ENCODE measurements at places on chromosomes 12 and 14.

- DNase-seq: no peak
Measured at GRCh38 chr12:131011165-131012079, 57.7 kb downstream of the ADGRD1 start.

DNA sequence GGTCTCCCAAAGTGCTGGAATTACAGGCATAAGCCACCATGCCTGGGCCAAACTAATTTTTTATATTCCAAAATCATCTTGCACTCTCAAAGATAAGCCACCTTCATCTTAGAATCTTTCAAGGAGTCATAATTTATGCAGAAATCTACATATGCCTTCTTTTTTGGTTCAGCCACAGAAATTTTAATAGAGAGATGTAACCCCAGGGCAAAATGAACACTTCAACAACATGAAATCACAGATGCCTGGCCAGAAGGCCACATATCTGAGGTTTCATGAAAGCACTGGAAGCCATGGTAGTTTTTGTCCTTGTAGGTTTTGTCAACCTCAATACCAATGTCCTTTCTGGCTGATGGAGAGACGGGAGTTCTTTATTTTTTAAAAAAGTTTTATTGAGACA, 9.8 kb downstream of the SUPT16H start:
- DNase-seq: no peak

GRCh38 chr14:71728386-71728785, 203.8 kb upstream of the RGS6 start:
- no peak for DNase-seq

DNA sequence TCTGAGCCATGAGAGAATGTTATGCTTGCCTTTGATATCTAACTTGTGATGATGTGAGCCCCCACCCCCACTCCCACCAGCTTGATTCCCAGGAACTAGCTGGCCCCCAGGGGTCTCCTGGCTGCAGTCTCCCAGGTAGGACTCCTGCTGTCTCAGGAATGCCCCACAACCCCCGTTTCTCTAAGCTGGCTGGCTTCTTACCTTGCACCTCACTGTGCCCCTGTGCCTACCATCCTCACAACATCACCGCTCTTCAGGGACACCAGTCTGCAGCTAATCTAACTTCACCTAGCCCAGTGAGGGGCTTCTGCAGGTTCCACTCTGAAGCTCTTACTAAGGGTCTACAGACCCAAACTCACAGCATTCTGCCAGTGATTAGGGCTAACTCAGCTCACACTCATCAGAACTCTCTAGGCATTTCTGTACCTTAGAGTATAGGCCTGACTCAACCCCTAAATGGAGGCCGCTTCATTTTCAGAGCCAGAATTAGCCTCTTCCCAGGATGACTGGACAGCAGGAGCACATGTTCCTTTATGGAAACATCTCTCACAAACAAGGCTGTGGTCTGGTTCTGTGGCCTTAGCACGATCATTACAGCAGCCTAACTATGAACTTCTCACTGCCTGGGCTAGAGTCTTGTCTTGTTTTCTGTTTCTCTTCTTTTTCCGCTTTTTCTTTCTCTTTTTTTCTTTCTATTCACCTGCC, 72.8 kb upstream of the IFNG-AS1 start:
- no peak for DNase-seq

DNA sequence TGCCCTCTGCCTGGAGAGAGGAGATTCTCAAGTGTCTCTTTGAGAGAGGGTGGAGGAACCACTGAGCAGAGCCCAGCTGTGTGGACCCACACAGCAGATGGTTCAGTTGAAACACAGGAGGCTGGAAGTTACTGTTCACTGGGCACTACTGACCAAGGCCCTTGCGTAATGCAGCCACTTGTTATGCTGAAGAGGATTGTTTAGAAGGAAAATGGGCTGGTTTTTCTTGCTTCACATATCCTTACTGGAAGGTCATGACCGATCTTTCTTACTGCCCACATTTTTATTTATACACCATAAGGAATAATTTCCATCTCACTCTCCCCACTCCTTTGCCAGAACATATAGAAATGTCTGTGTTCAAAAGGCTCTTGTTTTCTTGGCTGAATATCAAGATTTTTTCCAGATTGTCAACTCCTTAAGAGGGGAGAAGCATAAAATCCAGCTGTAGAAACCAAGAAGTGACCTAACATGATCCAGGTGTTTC, 375.1 kb upstream of the DDHD1 start:
- DNase-seq: no peak

DNA sequence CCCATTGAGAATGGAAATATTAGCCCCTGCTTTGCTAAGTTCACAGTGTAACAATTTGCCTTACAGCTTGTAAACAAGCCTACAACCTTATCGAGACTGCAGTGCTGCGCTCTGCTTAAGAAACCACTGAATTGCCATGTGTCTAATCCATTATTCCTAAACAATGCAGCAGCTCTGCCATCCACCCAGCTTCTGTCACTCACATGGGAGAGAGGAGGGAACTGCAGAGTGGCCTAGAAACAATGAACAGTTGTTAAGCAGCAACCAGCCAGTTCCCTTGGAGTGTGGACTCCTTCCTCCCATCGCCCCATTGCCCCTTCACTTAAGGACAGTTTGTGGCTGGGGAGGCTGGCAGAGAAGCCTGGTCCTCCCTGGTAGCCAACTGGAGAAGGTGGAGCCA, 42.9 kb downstream of the TESPA1 start:
- no peak for DNase-seq

GRCh38 chr14:100524233-100524932, 62.8 kb downstream of the BEGAIN start:
- no peak for DNase-seq

DNA sequence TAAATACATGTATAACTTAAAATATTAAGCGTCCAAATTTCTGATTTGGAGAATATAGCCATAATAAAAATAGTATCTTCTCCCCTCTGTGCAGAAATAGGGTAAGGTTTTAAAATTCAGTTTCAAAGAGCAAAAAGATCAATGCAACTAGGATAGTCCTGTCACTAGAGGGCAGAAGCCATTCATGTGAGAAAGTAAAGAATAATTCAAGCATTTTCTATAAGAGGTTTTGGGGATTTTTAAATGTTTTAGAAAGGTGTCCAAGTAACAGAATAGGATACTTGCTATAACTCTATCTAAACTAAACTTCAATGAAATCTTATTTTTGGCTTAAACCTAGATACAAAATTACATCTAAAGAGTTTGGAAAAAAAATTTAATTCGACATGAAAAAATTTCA, 50.3 kb downstream of the ADAMTS20 start:
- peak; percentile 0 for DNase-seq

DNA sequence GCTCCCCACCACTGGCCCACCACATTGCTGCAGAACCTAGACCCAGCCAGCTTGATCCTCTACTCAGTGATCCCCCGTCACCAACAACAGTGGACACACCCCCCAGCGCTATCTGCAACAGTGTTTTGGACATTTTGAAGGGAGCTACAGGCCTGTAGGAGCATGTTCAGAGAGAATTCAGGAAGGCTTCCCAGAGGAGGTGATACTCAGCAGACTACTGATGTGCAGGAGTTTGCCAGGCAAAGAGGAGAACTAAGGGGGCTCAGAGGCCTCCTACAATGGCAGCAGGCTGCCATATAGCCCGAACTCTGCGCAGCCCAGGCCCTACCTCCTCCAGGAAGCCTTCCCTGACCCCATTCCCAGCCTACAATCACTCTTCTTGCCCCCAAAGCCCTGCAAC, 70.0 kb downstream of the SYNE3 start:
- DNase-seq: no peak

DNA sequence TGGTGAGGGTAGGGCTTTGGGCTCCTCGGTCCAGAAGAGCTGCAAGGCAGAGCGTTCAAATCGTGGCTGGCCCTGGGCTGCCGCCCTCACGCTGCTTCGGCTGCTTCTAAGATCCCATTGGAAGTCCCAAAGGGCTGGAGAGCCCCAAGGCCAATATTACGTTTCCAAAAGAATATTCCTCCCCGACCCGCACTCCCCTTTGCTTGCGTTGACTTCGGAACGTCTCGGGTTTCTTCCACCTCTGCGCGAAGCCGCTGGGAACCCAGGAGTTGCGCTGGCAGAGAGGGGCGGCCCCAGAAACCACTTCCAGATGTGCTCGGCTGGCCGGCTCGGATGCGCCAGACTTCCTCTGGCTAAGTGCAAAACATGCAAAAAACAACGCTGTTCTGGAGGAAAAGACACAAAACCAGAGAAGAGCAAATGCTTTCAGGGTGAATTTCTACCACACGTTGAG, at the start of gene GLT8D2:
Gene GLT8D2 (minus strand): TSS at position 285 of the 454 bp plus-strand sequence. CDS start 30,539 bp downstream, outside the sequence.
- DNase-seq: peak; percentile 40

DNA sequence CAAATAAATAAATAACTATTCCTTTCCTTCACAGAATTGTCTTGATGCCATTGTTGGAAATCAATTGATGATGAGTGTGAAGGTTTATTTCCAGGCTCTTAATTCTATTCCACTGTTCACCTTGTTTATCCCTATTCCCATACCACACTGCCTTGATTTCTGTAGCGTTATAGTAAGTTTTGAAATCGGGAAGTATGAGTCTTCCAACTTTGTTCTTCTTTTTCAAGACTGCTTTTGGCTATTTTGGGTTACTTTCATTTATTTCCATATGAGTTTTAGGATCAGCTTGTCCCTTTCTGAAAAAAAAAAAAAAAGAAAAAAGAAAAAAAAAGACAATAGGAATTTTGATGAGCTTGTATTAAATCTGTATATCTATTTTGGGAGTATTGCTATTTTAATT, 9.3 kb upstream of the CDK2AP1 start:
- no peak for DNase-seq

DNA sequence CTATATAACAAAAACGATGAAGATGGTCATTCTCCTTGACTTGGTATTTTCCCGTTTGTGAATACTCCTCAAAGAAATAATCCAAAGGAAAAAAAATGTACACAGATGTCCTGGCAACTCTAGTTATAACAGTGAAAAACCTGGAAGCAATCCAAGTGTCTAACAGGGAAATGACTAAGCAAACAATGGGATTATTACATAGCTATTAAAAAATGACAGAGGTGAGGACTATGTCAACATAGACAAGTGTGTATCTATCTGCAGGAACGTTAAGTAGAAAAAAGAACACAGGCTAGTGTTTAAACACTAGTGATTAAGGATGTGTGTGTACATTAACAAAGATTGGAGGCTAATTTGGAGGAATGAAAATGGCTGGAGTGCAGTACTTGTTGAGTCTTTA, 5.9 kb upstream of the APOLD1 start:
- no peak for DNase-seq

DNA sequence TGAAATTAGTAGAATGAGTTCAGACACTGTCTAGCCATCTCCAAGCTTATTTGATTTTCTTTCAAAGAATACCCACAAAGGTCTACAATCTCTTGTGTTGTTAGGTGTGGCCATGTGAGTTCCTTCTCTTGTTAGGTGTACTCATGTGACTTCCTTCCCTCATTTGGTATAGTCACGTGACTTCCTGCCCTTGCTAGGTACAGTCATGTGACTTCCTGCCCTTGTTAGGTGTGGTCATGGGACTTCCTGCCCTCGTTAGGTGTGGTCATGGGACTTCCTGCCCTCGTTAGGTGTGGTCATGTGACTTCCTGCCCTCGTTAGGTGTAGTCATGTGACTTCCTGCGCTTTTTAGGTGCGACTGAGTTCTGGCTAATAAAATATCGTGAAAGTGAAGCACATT, 179.6 kb downstream of the TMX1 start:
- no peak for DNase-seq

DNA sequence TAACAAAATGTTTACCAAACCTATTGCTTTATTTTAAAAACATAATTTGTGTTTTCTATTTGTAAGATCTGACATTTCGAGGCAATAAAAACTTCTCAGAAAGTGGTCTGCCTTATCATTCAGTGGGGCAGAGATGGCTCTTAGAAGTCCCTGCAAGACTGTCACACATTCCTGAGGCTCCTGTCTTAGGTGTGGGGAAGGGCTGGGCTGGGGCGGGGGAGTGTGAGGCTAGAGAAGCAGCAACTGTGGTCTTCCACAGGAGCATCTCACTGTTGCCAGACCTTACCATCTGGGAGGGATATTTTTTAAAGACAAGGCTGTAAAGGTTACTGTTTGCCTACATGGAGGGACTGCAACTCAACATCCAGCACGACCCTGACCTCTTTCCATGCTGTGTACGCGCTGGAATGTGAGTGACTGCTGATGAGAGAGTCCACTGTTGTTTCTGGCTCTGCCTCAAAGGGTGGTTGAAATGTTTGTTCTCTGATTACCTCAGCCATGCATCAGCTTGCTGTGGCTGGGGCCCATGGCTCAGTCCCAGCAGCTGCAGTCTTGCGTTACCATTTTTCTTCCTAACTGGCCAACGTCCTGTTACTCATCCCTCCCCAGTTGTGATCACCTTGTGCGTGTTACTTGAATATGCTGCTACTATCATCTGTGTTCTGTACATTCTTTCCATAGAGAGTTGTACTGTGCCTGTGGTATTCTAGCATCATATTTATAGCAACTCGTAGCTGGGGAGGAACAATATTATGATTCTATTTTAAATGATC, 12.4 kb downstream of the ERG28 start:
- DNase-seq: peak; percentile 84

- DNase-seq: no peak
Measured at GRCh38 chr14:36520601-36521525, 831 bp upstream of the NKX2-1 start.

GRCh38 chr12:91590966-91591638, 408.5 kb upstream of the DCN start:
- no peak for DNase-seq

- no peak for DNase-seq
Measured at GRCh38 chr12:101876322-101876860, 989 bp upstream of the DRAM1 start.

DNA sequence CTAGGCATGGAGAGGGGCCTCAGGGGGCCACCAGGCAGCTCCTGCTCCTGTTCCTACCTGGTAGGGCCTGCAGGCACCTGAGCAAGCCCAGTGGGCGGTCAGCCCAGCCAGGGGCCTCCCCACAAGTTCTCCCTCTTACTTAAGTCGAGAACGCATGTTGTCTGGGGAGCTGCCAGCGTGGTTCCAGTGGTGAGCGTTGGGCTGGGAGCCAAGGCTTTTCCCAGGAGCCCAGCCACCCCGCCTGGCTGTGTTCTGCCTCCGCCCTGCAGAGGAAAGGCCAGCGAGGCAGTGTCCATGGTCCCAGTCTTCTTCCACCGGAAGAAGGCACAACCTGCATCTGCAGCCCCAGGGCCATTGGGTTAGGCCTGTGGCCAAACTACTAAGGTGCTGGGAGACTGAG, 1.4 kb downstream of the C14orf180 start:
- no peak for DNase-seq

GRCh38 chr12:4446335-4446734, 720 bp upstream of the FGF6 start:
- no peak for DNase-seq

- no peak for DNase-seq
Measured at GRCh38 chr12:104752881-104753280, 205.2 kb downstream of the SLC41A2 start.

GRCh38 chr14:96180043-96180874, 24.4 kb upstream of the BDKRB2 start:
- no peak for DNase-seq

- peak; percentile 63 for DNase-seq
Measured at GRCh38 chr12:96401076-96401871, 1.0 kb upstream of the CDK17 start.

DNA sequence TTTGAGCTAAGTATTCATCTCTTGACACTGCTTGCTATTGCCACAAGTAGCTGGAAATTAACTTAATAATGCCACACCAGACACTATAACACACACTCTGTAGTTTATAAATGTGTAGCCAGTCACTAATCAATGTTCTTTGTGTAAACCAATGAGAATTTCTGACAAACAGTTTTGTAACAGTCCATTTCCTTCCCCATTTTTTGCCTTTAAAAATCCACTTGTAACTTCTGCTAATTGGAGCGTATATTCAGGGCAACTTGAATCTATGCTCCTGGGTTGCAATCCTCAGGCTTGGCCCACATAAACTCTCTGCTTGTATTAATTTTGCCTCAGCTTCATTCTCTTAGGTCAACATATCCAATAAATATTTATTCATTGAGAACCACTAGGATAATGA, 125.0 kb upstream of the DHRS4 start:
- no peak for DNase-seq

GRCh38 chr12:9118158-9118557, 2.4 kb upstream of the A2M start:
- DNase-seq: no peak
